Activated CD4-positive, alpha-beta T cell treated with anti-CD3 and anti-CD28 coated beads for 36 hours (primary cell): ENCODE measurements at places on chromosomes 5 and 9.

DNA sequence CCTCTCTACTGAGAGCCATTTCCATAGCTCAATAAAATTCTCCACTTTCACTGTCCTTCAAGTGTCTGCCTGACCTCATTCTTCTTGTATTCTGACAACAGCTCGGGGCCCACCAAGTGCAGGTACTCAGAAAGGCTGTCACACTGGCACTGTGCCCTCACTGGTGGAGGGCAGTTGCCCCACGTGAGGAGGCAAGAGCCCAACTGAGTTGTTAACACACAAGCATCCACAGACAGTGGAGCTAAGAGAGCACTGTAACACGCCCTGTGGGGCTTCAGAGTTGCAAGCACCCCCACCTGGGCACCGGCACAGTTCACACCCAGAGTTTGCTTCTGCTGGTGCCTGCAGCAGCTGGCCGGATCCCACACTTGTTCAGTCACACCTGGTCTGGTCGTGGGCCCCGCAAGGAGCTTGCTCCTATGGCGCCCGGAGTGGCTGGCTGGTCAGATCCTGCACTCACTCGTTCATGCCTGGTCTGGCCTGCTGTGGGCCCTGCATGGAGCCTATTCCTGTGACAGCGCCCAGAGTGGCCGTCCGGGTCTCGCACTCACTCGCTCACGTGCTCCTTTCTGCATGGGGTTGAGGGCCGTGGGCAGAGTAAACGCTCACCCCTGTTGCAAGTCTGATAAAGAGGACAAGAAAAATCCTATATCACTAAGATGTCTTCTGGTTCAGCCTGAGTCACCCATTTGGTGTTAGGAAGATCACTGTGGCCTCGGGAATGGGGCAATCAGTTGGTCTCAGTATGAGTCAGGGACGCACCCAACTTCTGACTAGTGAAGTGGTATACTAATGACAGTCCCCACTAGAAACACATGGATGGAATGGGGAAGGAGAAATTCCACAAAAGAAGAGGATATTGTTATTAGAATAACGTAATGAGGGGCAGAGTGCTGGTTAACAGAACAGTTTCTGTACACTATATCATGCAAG is 87.0 kb upstream of the CCNH start:
- H3K4me3 ChIP-seq = no peak overlapping the region
- no peaks in the 10 kb centered on the region for H3K4me1 ChIP-seq
- DNase-seq = no peak
- peaks cover 11% of the 10 kb centered on the region for H3K27me3 ChIP-seq
- H3K36me3 ChIP-seq = no peaks in the 10 kb centered on the region

DNA sequence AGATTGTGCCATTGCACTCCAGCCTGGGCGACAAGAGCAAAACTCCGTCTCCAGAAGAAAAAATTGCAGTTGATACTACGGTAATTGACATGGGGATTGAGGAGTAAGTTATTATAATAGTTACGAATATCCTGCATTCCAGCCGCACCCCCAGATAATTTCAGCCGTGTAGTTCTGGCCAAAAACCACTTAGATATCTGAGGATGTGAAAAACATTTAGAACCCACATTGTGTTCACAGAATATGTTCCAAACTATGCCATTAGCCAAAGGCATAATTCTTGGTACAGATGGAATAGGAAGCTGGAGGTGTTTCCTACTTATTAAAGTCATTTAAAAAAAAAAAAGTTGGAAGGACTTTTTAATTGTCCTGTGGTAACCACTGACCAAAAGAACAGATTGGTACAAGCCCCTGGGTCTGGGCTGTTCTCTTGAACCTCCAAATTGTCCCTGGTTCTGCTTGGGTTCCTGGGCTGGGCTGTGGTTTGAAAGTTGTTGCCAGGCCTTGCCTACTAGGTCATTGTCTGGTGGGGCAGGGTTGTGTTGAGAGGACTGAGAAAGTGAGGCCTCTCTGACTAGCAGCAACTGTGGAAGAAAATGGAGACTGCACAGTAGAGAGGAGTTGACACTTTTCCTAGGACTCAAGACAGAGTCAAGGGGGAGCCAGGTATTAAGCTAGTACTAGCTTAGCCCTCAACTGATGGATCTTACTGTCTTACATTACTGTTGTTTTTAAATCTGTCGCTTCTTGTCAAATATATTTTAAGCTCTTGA is 198.8 kb downstream of the NR3C1 start:
- peaks cover 19% of the 10 kb centered on the region for H3K4me1 ChIP-seq
- H3K4me3 ChIP-seq = no peak overlapping the region

DNA sequence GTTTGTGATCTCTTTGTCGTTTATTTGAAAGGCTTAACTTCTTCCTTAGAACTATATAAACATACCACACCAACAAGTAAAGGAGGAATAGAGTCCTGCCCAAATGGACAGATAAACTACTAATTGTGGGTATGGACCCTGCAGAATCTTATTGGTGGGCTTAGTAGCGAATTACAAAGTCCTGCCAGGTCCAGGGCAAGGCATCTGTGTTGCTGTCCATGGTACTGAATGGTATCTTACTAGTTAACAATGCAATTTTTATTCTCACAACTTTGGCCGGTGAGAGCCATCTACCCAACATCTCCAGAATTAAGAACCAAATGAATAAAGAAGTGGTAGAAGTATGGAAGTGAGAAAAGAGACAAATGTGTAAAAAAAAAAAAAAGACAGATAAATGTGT is 1782.4 kb upstream of the WWC1 start:
- no peaks in the 10 kb centered on the region for H3K27me3 ChIP-seq
- no peaks in the 10 kb centered on the region for H3K4me1 ChIP-seq
- H3K4me3 ChIP-seq = no peak overlapping the region
- H3K36me3 ChIP-seq = no peaks in the 10 kb centered on the region
- no peak for DNase-seq

- no peaks in the 10 kb centered on the region for H3K4me1 ChIP-seq
- no peaks in the 10 kb centered on the region for H3K36me3 ChIP-seq
- H3K4me3 ChIP-seq = no peak overlapping the region
- no peak for DNase-seq
- H3K27ac ChIP-seq = no peak overlapping the region
- H3K27me3 ChIP-seq = peaks cover 13% of the 10 kb centered on the region
Measured at GRCh38 chr5:141800617-141801016, 77.6 kb downstream of the PCDH1 start.

GRCh38 chr5:168227973-168228615 is 63.4 kb upstream of the WWC1 start:
- H3K27ac ChIP-seq = peak overlapping the region; percentile 62
- H3K36me3 ChIP-seq = no peaks in the 10 kb centered on the region
- no peak overlapping the region for H3K4me3 ChIP-seq
- peaks cover 5% of the 10 kb centered on the region for H3K27me3 ChIP-seq
- H3K4me1 ChIP-seq = peaks cover 28% of the 10 kb centered on the region
- peak; percentile 52 for DNase-seq

GRCh38 chr9:8014997-8015682 is 215.6 kb upstream of the DMAC1 start:
- H3K27me3 ChIP-seq = no peaks in the 10 kb centered on the region
- DNase-seq = no peak
- H3K4me3 ChIP-seq = no peak overlapping the region

GRCh38 chr5:149310947-149311658 is 34.2 kb upstream of the GRPEL2 start:
- no peak overlapping the region for H3K27ac ChIP-seq
- H3K4me3 ChIP-seq = no peak overlapping the region
- peaks cover 8% of the 10 kb centered on the region for H3K4me1 ChIP-seq

DNA sequence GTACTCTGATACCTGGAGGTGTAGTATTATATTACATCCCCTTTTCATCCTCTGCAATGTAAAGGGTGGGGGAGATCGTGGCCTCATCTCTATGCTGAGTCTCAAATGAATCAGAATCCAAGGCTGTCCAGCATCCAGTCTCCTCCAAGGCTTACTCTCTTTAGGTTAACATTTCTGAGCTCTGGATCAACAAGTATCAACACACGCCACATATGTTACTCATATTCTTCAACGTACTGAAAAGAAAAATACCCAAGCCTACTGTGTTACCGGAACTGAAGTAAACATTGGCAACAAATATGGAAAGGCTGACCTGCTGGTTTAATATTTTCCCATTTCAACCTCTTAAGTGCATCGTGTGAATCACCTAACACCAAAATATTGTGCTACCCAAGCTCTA is 241.8 kb downstream of the GAS1 start:
- no peaks in the 10 kb centered on the region for H3K4me1 ChIP-seq
- no peak overlapping the region for H3K4me3 ChIP-seq
- DNase-seq = no peak
- no peaks in the 10 kb centered on the region for H3K36me3 ChIP-seq
- H3K27ac ChIP-seq = no peak overlapping the region

DNA sequence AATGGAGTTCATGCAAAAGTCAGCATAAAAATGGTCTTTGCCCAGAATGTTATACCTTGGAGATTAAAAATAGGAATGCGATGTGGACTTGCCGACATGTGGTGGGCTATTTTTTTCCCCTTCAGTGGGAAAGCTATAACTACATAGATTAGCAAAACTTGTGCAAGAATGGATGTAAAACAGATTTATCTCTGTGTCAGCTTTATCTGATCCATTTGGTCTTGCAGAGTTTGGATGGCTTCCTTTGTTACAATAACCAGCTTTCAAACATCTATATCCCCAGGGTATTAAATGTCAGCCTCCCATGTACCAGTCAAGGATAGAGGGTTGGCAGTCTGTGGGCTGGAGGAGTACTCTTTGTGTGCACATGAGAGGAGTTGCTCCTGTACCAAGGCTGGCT is 284.9 kb downstream of the TMEM38B start:
- H3K27me3 ChIP-seq = no peaks in the 10 kb centered on the region
- H3K27ac ChIP-seq = no peak overlapping the region
- no peaks in the 10 kb centered on the region for H3K4me1 ChIP-seq
- no peak overlapping the region for H3K4me3 ChIP-seq
- no peak for DNase-seq
- no peaks in the 10 kb centered on the region for H3K36me3 ChIP-seq

DNA sequence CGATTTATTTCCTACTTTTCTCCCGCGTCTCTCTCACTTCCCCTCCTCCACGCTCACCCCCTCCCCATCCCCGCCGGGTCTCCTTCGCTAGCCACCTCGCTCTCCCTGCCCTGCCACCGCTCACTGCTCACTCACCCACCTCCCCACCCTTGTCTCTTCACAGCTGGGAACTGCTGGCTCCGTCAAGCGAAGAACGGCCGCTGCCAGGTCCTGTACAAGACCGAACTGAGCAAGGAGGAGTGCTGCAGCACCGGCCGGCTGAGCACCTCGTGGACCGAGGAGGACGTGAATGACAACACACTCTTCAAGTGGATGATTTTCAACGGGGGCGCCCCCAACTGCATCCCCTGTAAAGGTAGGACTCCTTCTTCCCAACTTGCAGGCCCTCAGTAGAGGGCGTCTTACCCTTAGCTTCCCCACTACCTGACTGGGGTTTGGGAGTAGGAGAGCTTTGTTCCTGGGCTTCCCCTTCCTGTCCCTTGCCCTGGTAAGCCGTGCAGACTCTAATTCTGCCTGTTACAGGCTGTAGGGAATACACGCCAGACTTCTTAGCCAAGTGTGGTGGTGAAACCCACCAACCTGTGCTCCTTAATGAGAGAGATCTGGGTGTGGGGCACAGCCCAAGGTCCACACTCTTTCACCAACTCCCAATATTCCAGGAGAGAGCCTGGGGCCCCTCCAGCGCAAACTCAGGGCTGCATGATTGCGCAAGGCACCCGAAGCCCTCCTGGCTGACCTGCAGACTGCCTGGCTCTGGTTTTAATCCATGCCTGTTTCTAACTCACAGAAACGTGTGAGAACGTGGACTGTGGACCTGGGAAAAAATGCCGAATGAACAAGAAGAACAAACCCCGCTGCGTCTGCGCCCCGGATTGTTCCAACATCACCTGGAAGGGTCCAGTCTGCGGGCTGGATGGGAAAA is 2.5 kb downstream of the FST start:
- peak overlapping the region; percentile 79 for H3K4me3 ChIP-seq
- H3K27me3 ChIP-seq = peaks cover 42% of the 10 kb centered on the region

GRCh38 chr9:72351538-72352453 is 13.2 kb downstream of the ZFAND5 start:
- H3K4me1 ChIP-seq = peaks cover 19% of the 10 kb centered on the region
- peaks cover 35% of the 10 kb centered on the region for H3K36me3 ChIP-seq
- peak; percentile 19 for DNase-seq
